ENCODE measurements at places on chromosomes 2 and 18.

DNA sequence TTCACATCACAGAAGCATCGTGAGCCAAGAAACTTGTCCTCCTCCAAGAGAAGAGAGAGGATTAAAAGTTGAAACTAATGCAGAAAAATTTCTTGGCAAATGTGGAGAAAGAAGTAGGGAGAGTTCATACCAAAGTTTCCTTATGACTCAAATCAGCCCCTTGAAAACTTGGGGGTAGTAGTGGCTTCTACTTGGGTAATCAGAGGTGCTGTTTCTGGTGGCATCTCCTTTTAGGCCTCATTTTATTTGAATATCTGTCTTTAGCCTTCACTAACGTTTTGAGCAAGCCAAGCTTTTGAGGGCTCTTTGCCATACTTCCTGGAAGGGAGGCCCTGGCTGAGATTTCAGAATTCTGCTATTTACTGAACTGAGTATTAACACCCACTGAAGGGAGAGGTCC lies 515.3 kb upstream of the MEX3C start:
- DNase-seq = no peak

GRCh38 chr2:85797263-85797660 lies 43.5 kb downstream of the ATOH8 start:
- DNase-seq = no peak

GRCh38 chr2:133773854-133774653 lies 205.8 kb upstream of the NCKAP5 start:
- no peak for DNase-seq

- DNase-seq = no peak
These were observed 497.8 kb downstream of the EIPR1 start for GRCh38 chr2:2879781-2880180.

GRCh38 chr2:83837823-83838222 lies 621.3 kb downstream of the SUCLG1 start:
- DNase-seq = no peak

DNA sequence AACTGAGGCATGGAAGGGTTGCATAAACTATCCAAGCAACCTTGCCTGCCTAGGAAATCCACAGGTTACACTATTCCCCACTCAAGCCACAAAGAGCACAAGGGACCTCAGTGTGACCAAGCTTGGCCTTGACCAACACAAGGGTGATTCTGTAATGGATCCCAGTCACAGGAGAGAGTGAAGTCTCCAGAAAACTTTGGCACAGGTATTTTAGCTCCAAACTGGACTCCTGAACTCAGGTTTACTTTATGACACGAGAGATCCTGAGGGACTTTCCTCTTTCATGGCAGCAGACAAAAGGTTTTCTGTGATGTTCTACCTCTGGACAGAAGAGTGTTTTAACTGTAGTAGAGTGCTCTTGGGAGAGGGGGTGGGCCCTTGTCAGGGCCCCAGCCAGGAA lies 169.2 kb downstream of the TRABD2A start:
- no peak for DNase-seq

GRCh38 chr2:45261746-45262145 lies 252.5 kb upstream of the SIX2 start:
- DNase-seq = no peak
